CD4-positive, alpha-beta T cell treated with Interleukin-10 for 1 hour (primary cell): ENCODE measurements at places on chromosomes 11 and 22.

GRCh38 chr11:24240496-24241175 lies 256.2 kb upstream of the LUZP2 start:
- no peak for DNase-seq

DNA sequence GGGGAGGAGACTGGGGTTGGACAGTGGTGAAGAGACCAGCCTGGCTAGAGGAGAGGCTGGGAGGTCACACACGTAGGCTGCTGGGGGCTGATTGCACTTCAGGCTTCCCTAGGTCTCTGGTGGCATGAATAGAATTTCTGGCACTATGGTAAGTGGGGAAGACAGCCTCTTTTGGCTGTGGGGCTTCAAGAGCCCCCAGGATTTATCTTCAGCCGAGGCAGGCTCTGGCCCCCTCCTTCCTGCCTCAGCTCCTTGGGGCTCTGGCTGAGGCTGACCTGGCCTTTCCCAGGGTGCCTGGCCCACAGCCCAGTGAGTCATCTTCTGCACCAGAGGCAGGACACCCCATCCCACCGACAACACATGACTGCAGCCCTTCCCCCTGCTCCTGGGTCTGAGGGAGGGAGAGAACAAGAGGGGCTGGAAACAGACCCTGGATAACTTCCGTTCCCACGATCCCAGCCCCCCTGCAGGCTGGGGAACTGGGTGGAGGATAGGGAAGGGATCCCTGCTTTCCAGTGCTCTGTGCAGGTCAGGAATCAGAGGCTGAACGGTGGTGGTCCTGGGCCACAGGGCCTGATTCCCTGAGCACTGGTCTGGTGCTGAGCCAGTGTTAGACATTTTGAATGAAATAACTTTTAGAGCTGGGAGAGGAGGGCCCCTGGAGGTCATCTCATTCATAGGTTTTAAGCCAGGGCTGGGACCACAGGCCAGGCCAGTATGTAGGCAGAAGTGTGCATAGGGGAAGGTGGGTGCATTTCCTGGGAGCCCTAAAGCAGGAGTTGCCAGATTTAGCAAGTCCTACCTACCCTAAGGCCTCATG lies 26.5 kb downstream of the ARHGEF17 start:
- no peak for DNase-seq

DNA sequence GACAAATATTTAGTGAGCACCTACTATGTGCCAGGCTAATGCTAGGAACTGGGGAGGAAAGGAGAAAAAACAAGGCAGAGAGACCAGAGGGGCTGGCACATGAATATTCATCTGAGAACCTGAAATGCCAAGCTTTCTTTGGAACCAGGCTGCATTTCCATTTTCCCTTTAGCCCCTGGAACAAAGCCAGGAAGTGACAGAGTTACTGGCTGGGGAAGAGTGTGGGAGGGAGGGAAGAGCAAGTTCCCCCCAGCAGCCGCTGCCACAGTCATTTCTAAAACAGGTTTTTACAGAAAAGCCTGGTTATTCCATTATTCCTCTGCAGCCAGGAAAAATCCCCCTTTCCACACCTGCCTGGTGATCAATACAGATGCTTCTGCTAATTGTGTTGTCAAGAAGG lies 97.0 kb downstream of the SPON1 start:
- no peak for DNase-seq

GRCh38 chr11:68038718-68039525 lies at the start of gene TCIRG1:
Gene TCIRG1 (plus strand): TSS chr11:68039025. CDS start chr11:68041272, 2,247 bp downstream.
- DNase-seq: peak; percentile 63
